ENCODE measurements at places on chromosomes 3 and 15.

DNA sequence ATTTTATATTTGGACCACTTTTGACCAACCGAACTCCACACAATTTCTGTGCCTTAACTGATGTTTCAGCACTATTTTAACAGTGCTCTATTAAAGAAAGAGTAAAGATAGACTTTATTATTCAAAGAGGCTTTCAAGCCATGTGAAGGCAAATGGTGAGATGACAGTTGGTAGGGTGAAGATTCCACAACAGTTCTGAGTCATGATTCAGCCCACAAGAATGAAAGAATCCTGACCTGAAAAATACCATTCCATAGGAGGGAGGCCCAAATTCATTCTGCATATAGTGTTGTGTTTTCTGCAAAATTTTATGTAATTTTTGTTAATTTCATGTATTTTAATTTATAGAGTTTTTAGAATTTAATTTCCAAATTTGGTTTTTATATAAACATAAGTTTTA lies 135.6 kb upstream of the STAC start:
- DNase-seq: no peak

- DNase-seq: no peak
Observed at GRCh38 chr3:66922058-66922457, 76.0 kb upstream of the KBTBD8 start.

DNA sequence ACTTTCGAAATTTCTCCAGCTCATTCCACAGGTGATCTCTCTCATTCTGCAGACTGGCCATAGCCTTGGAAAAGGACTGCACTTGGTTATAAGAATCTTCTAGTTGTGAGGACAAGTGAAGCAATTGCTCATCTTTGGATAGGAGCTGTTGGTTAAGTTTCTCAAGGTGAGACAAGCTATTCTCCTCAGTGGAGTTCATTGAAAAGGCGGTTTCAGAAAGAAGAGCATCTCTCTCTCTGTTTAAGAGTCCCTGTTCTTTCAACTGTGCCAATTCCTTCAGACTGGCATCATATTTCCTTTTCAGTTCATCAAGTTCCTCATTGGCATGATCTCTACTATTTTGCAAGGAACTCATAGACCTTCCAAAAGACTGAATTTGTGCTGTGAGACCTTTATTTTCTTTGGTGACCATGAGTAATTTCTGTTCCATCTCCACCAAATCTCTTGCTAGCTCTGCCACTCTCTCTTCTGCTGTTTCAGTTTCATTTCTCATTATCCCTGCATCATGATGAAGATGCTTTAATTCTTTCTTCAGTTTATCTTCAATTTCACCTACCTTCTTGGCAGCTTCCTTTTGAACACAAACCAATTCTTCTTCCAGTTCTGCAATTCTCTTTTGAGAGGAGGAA lies 30.2 kb upstream of the HCLS1 start:
- DNase-seq: no peak

- no peak for DNase-seq
Observed at GRCh38 chr3:175902226-175902625, 1043.1 kb downstream of the NAALADL2 start.

- DNase-seq: no peak
Observed at GRCh38 chr15:86756688-86757087, 677.0 kb downstream of the AGBL1 start.

GRCh38 chr15:101138913-101139880 lies 112.7 kb downstream of the CHSY1 start:
- DNase-seq: no peak

DNA sequence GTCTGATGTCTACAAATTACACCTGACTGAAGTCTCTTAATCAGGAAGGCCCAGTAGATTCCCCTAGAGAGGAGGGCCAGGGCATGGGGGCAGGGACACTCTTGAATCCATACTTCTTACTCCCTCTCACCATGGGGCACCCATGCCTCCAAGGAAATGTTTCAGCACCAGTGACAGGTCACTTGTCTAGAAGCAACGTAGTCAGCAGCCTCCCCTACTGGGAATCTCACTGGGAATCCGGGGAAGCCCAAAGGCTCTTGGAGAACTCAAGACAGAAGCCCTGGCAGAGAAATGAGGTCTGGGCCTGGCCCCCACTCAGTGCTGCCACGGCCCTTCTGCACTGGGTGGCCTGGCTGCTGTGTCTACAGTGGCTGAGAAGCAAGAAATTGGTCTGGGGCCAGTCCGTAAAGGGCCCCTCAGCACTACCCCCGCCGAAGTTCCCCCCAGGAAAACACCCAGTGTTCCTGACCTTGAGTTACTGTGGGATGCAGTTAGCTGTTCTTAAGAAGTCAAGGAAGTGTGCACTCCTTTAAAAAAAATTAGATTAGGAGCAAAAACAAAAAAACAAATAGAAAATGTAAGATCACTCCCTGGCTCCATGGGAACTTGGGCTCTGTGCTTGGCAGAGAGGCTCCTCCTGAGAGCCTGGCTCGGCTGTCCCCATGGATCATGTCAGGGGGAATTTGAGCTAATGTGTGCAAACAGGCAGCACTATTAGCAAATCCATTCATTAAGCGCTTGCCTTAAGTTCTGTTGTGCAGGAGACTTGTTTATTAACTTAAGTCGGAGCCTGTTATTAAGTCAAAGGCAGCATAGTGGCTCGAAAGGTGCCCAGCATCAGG lies 5.4 kb upstream of the LINGO1 start:
- DNase-seq: no peak
